AG04449 (cell line): ENCODE measurements at places on chromosomes 2 and 18.

- no peak for DNase-seq
These were observed 202.2 kb downstream of the CDH20 start for GRCh38 chr18:61535401-61535800.

DNA sequence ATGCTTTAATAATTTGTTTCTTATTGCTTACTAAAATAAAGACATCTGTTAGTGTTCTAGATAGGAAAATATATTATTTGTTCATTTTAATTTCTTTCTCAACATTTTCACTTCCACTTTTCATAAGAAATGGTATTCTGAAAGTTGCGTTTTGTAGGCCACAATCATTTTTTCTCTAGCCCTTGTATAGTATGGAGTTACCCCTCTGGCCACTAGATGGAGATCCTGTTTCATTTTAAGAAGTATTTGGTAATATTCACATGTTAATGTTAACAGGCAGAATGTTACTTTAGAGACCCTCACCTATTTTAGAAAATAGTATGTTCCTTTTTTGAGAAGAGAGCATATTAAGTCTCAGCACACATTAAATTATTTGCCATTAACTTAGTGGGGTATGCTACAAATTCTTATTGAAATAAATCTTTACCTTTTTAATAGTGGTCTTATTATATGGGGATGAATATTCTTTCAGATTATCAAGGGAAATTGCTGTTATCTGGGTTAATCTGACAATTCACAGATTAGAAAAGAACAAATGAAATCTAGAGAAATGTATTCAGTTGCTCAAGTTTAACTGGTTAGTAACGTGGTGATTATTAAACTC lies 73.9 kb upstream of the TTC27 start:
- DNase-seq = no peak

GRCh38 chr2:201237486-201238123 lies 22.7 kb upstream of the CASP8 start:
- no peak for DNase-seq

GRCh38 chr18:44452346-44452745 lies 228.3 kb upstream of the SETBP1 start:
- DNase-seq = no peak

GRCh38 chr2:27400348-27401135 lies 8.8 kb downstream of the PPM1G start:
- no peak for DNase-seq

DNA sequence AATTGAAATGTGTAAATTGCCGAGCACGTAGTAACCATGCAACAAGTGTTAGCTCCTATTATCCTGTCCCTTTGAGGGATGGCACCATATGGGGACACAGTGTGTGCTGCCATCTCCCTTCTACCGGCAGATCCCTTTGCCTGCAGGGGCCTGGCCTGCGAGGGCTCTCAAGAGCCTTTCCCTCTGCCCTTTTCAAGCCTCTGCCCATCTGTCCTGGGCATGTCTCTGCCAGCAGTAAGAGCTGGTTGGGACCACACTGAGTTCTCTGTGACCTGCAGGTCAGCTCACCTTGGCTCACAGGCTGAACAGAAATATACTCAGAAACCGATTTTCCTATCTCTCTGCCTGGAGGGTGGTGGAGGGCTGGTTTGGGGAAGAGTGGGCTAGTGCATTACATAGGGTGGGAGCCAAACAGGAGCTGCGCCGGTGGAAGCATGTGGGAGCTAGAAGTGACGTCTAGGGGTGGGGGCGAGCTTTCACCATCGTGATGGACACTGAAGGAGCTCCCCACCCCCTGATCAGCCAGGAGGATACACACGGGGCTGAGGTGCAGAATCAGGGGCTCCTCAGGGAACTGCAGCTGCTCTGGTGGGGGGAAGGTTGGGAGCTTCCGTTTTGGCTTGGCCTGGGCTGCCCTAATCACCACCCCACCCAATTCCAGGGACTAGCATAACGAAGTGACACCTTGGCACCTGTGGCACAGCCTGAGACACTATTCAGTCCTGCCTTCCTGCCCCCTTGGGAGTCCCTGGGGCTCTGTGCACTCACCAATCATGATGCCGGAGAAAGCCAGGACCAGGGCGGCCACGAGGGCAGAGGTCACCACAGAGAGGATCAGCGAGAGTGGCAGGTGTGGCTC lies 109.7 kb downstream of the CLIP4 start:
- DNase-seq = no peak

GRCh38 chr18:6257950-6258349 lies 156.8 kb downstream of the L3MBTL4 start:
- no peak for DNase-seq

DNA sequence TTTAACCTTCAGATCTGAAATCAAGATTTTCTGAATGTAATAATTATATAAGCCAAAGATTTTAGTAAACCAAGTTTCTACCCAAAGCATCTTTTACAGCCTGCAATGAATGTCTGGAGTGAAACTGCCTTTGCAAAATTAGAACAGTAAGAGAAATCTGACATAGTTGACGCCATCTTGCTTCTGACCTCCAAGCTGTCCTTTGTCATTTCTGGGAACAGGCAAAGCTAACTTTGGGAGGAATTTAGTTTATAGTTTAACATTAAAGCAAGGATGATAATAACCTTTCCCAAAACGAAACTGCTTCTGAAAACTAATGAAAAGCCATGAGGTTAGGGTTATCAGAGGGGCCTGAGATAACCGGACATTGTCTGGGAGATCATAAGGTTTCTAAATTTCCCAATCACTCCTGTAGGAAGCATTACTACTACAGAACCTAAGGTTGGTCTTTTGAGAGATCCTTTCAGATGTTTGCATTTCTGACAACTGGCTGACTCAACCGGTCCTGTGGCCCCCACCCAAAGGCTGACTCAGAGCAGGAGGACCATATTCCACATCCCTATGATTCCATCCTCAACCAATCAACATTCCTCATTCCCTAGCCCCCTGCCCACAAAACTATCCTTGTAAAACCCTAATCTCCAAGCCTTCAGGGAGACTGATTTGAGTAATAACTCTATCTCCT lies 124.5 kb downstream of the TMEM131 start:
- no peak for DNase-seq

- DNase-seq = no peak
These were observed 289.6 kb downstream of the METTL4 start for GRCh38 chr18:2281523-2282199.

DNA sequence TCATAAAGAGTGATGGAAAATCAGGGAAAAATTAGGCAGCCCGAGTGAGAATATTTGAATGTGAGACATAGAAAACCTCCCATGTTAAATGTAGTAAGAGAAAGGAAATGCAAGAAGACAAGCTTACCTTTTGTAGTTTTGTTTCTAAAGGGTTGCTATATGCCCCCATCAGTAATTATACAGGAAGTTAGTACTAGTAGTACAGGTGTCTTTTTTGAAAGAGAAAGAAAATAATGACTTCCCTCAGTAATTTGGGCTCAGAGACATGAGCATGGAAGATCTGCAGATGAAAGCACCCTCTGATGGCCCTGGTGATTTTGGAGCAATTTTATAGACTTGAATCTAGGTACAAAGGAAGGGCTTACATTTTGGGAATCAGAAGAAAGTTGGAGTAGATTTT lies 80.8 kb downstream of the RHBDD1 start:
- no peak for DNase-seq

GRCh38 chr2:232539298-232540231 lies at the start of gene CHRNG:
Gene CHRNG, plus strand, starts transcription at chr2:232539692. Its CDS starts 56 bp downstream, at chr2:232539748.
- no peak for DNase-seq

DNA sequence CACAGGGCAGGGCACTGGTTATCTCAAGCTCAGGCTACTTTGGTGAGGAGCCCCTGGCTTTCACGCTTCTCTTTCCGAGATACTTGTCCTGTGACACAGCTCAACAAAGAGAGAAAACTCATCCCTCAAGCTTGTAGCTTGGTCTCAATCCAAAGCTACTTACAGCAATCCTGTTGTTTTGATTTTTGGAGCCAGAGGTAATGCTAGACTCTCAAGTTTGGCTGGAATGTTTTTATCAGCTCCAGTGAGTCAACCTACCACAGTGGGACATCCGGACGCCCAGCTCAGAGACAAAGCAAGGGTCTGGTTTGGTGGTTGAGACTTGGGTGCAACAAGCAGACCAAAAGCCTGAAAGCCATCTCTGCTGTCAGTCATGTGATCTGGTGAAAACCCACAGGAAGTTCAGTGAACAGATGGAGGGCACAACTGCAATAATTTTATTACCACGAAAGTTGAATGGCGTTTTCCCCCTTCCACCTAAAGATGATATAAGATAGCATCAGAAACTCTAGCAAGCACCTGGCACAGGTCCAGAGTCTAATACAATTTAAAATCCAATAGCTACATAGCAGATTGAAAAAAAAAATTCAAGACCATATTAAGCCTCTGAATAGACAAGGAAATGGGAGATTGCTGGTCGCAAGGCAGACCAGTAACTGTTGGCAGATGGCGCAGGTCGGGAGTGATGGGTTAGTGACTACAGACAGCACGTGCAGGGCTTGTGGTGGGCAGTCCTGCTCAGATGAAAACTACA lies 102.3 kb upstream of the SMAD7 start:
- peak; percentile 92 for DNase-seq

GRCh38 chr18:46859855-46860254 lies 57.5 kb downstream of the PIAS2 start:
- no peak for DNase-seq

GRCh38 chr18:69948919-69949537 lies 1.4 kb upstream of the CD226 start:
- no peak for DNase-seq

DNA sequence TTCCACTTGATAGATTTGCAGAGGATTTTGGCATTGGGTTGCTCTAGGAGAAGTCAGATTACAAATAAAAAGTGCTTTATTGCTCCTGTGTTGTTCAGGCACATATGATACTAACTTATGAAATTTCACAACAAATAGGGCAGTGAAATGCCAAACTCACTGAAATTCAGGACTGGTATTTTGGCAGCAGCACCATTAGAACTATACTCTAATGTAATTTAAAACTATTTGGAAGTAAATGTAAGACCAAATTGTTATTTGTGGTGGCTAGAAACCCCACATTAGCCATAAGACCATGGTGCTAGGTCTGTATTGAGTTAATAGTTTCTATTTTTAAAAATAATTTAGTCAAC lies 57.2 kb downstream of the SPTBN1 start:
- DNase-seq = no peak

DNA sequence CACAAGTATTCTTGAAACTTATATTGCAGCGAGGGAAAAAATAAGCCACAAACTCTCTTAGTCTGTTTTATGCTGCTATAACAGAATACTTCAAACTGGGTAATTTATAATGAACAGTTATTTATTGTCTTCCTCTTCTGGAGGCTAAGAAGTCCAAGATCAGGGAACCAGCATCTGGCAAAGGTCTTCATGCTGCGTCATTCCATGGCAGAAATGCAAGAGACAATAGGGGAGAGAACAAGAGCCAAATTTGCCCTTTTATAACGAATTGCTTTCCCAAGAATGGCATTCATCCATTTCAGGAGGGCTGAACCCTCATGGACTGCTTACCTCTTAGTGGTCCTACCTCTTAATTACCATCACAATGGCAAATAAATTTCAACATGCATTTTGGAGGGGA lies 46.5 kb downstream of the MAPRE2 start:
- no peak for DNase-seq

GRCh38 chr2:40436093-40436475 lies 15.8 kb downstream of the SLC8A1 start:
- no peak for DNase-seq

- no peak for DNase-seq
These were observed 40.1 kb downstream of the NTSR2 start for GRCh38 chr2:11629851-11630250.

- no peak for DNase-seq
These were observed 12.4 kb downstream of the SMAD2 start for GRCh38 chr18:47917923-47918610.

GRCh38 chr2:20653695-20654534 lies 3.0 kb upstream of the HS1BP3 start:
- DNase-seq = no peak

DNA sequence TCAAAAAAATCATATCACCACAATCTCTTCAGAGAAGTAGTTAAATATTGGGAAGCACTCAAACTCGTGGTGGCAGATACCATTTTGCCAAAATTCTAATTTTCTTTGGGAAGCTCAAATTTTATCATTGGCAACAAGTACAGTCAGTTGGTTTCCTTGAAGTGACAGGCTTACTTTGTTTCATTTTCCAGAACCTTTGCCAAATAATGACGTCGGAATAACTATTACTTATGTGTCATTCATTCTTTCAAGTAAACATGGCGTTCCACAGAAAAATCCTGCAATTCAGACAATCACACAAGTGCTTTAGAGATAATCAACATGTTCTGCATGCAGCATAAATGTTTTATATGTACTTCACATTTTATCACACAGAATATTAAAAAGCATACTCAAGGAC lies 5.4 kb downstream of the TTLL4 start:
- DNase-seq = no peak

- no peak for DNase-seq
These were observed 605.1 kb downstream of the NUP35 start for GRCh38 chr2:183729380-183729779.

GRCh38 chr2:63049211-63049969 lies 1.2 kb upstream of the OTX1 start:
- DNase-seq = no peak

GRCh38 chr2:43323857-43324256 lies 97.5 kb upstream of the ZFP36L2 start:
- no peak for DNase-seq

GRCh38 chr18:50286391-50287027 lies 983 bp downstream of the CXXC1 start:
- DNase-seq = no peak

GRCh38 chr2:109637749-109638570 lies 23.8 kb downstream of the SOWAHC start:
- no peak for DNase-seq

- DNase-seq = no peak
These were observed 68.6 kb downstream of the SMIM21 start for GRCh38 chr18:75358928-75359327.

- DNase-seq = no peak
These were observed 1070.2 kb upstream of the NXPH2 start for GRCh38 chr2:139850254-139850890.

GRCh38 chr18:12625241-12625640 lies 32.7 kb downstream of the SPIRE1 start:
- DNase-seq = no peak

- DNase-seq = no peak
These were observed 10.5 kb downstream of the GDF7 start for GRCh38 chr2:20677301-20678085.

DNA sequence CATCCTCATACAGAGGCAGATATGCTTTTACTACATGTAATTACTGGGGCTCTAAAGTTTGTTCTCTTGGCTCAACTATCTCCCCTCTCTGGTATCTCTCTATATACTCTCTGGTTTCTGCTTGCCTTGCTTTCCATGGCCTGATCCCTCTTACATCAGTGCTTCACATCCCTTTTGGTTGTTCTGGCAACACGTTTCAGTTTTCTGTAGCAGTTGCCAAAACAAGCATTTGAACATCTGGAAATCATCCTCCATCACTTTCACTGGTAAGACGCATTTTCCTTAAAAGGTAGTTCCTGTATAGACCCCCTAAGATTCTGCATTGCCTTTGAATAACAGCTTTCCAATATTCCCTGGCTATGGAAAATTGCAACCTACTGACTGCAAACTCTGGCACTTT lies 25.9 kb downstream of the COL5A2 start:
- DNase-seq = no peak
